ENCODE measurements at places on chromosomes 3 and 15. TPM values are rescaled to one million over a fixed set of nuclear protein-coding genes. Genes with fewer than 3 reads are reported as not detected.

FYCO1 gene
- 19.7 TPM for total RNA-seq

PATL2 gene
- 1.2 TPM for total RNA-seq

PIF1 gene
- 1.7 TPM for total RNA-seq

SAXO2 gene
- total RNA-seq = 1.2 TPM

ARIH1 gene
- total RNA-seq = 199 TPM

TCTA gene
- 15.3 TPM for total RNA-seq

SPG11 gene
- total RNA-seq = 34.4 TPM

SPATA12 gene
- total RNA-seq = not detected

DNA sequence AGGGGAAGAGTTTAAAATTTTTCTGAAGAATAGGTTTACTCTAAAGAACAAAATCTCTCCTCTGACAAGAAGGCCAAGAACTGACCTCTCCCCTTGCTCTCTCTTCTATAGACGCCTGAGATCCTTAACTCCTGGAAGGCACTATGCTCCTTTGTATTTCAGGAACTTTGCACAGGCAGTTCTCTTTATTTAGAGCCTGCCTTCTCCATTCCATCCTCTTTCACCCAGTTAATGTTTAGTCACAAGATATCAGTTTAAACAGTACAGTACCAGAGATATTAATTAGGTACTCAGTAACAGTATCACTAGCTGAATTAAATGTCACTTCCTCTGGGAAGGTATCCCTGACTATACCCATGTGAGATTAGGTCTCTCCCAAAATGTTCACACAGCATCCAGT is 33.5 kb downstream of the HERC1 start:
- H3K4me3 ChIP-seq = no peak overlapping the region
- no peaks in the 10 kb centered on the region for H3K4me1 ChIP-seq
- DNase-seq = no peak
- no peaks in the 10 kb centered on the region for H3K36me3 ChIP-seq
- no peaks in the 10 kb centered on the region for H3K27me3 ChIP-seq

DNA sequence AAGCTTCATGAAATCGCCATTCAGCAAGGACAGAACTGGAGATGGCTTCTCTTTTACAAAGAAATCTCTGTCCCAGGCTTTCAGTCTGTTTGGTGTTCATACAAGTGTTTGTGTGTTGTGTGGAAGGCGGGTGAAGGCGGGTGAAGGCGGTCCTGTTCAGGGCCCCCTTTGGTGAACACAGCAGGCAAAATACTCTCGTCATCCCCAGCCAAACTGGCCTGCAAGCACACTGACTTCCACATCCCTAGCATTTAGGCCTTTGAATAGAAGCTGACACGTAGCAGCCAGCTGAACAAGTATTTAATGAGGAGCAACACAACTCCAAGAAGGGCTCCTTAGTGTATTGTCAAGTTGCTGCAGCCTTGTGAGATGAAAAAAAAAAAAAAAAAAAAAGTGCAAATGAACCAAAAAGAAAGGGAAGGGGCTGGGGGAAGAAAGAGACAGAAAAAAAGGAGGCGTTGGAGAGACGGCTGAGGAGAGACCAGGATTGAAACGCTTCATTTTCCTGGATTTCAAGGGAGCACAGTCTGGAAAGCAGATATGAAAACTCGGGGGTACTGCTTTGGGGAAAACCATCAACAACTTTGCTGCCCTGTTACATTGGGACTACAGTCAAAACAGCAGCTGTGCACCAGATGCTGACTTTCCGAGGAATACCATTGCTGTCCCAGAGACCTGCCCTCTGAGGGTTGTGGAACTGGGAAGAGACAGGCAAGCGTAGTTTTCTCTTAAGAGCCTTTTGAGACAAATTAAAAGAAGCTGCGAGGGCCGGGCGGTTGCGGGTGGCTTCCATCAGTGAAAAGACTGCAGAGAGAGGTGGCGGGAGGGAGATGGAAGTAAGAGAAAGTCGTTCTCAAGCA is 74.6 kb downstream of the TGFBR2 start:
- peak overlapping the region; percentile 52 for H3K27ac ChIP-seq
- no peaks in the 10 kb centered on the region for H3K27me3 ChIP-seq
- H3K4me1 ChIP-seq = peaks cover 22% of the 10 kb centered on the region
- H3K4me3 ChIP-seq = no peak overlapping the region

- no peaks in the 10 kb centered on the region for H3K36me3 ChIP-seq
- no peak overlapping the region for H3K27ac ChIP-seq
- peak; percentile 44 for DNase-seq
Measured at GRCh38 chr3:131535131-131535530, 32.4 kb upstream of the MRPL3 start.

DNA sequence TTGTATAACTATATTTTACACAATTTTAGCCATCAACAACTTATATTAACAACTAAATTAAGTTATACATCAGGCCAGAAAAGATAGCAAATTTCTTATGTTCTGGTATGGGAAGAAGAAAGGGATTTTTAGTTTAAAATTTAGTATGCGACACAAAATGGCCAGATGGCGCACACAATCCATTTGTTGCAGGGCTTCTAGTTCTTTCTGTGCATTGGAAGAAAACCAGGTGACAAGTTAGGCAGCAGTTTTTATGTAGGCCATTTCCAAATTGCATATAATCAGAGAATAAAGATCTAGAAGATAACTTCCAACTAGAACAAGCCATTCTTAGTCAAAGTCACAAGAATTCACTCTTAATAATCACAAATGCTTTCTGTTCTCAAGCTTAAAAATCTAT is 230.1 kb upstream of the ZNF717 start:
- H3K4me1 ChIP-seq = no peaks in the 10 kb centered on the region
- DNase-seq = no peak
- H3K36me3 ChIP-seq = no peaks in the 10 kb centered on the region
- H3K4me3 ChIP-seq = no peak overlapping the region

DNA sequence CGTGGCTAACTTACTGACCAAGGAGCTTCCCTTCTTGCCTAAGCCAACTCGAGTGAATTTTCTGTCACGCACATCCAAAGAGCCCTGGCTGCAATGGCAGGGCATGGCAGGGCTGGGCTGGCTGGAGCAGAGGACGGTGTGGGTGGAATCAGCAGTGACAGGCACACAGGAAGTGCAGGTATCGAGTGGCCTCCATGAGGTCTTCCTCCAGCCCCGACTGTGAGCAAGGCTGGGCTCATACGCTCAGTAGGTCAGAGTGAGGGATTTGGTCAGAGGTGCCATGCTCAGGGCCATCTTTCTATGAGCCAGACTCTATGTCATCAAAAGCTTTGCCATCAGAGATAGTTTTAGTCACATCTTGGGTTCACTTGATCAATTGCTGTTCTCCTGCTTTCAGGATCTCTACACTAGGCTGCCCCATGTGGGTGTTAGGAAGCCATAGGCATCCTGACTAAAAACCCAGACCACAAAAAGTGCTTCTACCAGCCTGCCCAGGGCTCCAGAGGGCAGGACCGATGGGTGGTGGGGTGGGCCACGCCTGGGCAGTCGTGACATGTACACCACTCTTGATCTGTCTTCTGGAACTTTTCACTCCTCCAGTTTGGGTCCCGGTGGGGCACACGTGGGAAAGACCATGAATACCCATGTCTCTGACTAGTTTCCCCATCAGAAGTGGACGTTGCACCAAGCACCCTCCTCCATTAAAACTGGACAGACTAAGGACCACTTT is 22.6 kb upstream of the COMMD4 start:
- peaks cover 12% of the 10 kb centered on the region for H3K27me3 ChIP-seq
- DNase-seq = no peak
- no peak overlapping the region for H3K4me3 ChIP-seq
- H3K36me3 ChIP-seq = no peaks in the 10 kb centered on the region

DNA sequence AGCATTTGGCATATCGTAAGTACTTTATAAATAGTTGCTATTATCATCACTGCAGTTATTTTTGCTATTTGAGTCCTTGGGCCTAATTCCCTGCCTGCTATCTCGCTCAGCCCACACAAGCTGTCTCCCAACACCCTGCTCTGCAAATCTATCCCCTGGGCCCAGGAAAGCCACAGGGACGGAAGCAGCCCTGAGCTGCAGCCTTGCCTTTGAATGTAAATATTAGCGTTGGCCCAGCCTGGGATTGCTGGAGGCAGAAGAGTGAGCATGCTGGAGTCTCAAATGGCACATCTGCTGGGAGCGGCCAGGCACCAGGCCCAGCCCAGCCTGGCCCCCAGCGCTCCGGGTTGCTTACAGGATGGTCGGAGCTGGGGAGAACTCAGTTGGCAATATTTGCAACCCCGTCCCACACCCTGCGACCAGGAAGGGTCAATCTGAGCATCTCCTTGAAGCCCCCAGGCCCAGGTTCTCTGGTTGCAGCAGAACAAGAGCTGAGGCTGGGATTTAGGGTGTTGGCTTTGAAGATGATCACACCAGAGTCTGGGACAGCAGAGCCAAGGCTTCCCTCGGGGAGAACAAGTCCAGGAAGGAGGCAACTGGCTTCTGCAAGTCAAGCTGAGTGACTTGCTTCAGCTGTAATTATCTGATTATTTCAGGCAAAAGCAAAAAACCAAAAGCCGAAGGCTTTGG is 529.6 kb downstream of the SHQ1 start:
- H3K27ac ChIP-seq = no peak overlapping the region
- H3K4me3 ChIP-seq = no peak overlapping the region
- H3K36me3 ChIP-seq = no peaks in the 10 kb centered on the region

- no peaks in the 10 kb centered on the region for H3K4me1 ChIP-seq
- H3K27ac ChIP-seq = no peak overlapping the region
- H3K36me3 ChIP-seq = no peaks in the 10 kb centered on the region
Measured at GRCh38 chr15:89490081-89490813, 6.1 kb downstream of the RHCG start.

- DNase-seq = no peak
- H3K36me3 ChIP-seq = no peaks in the 10 kb centered on the region
- H3K27ac ChIP-seq = no peak overlapping the region
- H3K4me3 ChIP-seq = no peak overlapping the region
- H3K4me1 ChIP-seq = no peaks in the 10 kb centered on the region
Measured at GRCh38 chr3:89947337-89947954, 840.0 kb downstream of the EPHA3 start.

DNA sequence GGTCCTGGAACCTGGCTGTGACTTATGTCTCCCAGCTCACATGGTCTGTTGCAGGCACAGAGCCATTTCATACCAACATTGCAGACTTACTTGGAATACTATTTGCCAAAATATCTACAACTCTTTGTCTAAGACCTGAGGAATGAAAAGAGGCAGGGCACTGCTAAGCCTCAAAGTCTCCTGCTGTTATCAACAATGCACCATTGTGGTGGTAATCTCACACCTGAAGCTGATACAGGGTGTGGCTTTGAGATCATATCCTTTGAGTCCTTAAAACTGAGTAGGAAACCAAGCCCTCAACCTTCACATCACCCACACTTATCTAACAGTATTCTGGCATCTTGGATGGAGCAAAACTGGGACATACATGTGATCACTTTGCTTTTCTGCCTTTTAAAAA is 782.0 kb downstream of the EPHA3 start:
- H3K4me3 ChIP-seq = no peak overlapping the region
- H3K36me3 ChIP-seq = no peaks in the 10 kb centered on the region
- DNase-seq = no peak
- H3K27me3 ChIP-seq = no peaks in the 10 kb centered on the region
- H3K27ac ChIP-seq = no peak overlapping the region

DNA sequence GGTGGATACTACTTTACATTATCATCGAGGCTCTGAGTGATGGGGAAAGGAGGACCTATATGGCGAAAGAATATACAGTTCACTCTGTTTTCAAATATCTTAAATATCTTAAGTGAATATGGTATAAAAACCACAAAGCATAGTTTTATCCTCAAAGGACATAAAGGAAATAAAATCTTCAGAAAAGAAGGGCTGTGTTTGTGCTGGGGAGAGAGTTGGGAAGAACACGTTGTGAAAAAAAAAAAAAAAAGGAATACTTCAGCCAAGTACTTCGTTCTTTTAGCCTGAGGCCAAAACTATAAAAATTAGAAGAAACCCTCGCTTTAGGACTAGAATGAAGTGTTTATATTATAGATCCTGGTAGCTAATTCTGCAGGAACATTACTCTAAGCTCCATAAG is 10.2 kb upstream of the TMEM212 start:
- no peak overlapping the region for H3K4me3 ChIP-seq
- DNase-seq = no peak
- H3K36me3 ChIP-seq = no peaks in the 10 kb centered on the region
- H3K4me1 ChIP-seq = peaks cover 9% of the 10 kb centered on the region

DNA sequence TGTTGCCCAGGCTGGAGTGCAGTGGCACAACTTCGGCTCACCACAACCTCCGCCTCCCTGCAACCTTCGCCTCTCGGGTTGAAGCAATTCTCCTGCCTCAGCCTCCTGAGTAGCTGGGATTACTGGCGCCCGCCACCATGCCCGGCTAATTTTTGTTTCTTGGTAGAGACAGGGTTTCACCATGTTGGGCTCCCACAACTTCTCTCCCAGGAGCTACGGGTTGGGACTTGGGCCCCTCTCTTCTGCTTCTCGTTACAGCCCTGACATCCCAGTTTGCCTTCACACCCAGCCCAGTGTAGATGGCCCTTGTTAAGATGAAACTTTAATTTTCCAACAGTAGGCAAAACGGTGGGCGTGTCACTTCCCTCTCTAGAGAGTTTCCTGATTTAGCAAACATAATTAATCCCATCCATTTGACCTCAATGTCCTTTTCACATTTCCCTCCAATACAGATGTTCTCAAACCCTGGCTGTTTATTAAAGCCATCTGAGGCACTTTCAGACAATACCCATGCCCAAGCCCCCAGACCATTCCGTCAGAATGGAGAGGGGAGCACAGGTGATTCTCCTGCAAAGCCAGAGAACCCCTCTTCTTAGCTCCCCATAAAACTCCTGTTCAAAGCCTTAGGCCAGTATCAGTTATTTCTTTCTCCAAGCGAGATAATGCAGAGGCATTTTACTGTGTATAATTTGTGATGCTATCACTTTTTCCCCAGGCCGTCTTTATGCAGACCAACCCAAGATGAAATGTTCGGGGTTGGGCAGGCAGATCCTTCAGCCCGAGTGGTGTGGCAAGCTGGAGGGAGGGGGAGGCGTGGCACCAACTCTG is 245.7 kb downstream of the XXYLT1 start:
- no peak overlapping the region for H3K27ac ChIP-seq
- no peak for DNase-seq
- H3K4me3 ChIP-seq = no peak overlapping the region

GRCh38 chr3:138879541-138880380 is 45.0 kb upstream of the PIK3CB start:
- no peak overlapping the region for H3K27ac ChIP-seq
- H3K4me3 ChIP-seq = no peak overlapping the region
- H3K27me3 ChIP-seq = no peaks in the 10 kb centered on the region
- no peaks in the 10 kb centered on the region for H3K4me1 ChIP-seq
- DNase-seq = no peak

- H3K4me1 ChIP-seq = peaks cover 9% of the 10 kb centered on the region
- H3K4me3 ChIP-seq = no peak within 1 kb of the TSS
- no peaks in the 10 kb centered on the region for H3K36me3 ChIP-seq
Measured at GRCh38 chr3:196216089-196216564, at the start of gene SLC51A. Gene SLC51A (plus strand): TSS chr3:196216534. CDS start chr3:196216713, 179 bp downstream.

DNA sequence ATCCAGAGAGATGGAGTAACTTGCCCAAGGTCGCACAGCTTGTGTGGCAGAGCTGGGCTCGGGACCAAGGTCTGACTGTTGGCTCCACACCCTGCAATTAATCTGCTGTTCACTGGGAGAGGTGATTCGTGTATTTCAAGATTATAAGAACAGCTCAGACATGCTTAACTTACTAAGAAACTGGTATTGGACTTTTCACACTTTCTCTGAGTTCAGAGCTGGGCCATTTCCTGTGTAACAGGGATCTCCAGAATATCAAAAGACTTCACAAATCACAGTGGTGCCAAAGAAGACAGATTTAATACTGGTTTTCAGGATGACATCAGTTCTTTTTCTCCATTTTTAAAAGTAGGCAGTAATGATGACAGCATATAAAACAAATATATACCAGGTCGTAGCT is 156.8 kb upstream of the UBE2E1 start:
- H3K4me1 ChIP-seq = peaks cover 21% of the 10 kb centered on the region
- no peaks in the 10 kb centered on the region for H3K36me3 ChIP-seq
- no peak overlapping the region for H3K27ac ChIP-seq
- DNase-seq = no peak
- no peaks in the 10 kb centered on the region for H3K27me3 ChIP-seq

Data from astrocyte (in vitro differentiated cells and primary cell).